WTC11 (cell line): ENCODE measurements at places on chromosomes 4 and X.

GRCh38 chrX:115462406-115462805 lies 98.6 kb upstream of the PLS3 start:
- H3K4me3 ChIP-seq = no peak overlapping the region
- no peak for DNase-seq
- no peaks in the 10 kb centered on the region for H3K36me3 ChIP-seq
- H3K27ac ChIP-seq = no peak overlapping the region
- H3K27me3 ChIP-seq = no peaks in the 10 kb centered on the region
- H3K4me1 ChIP-seq = 0 out of 2 replicates have a peak, but pooled peaks cover 7% of the 10 kb centered on the region

DNA sequence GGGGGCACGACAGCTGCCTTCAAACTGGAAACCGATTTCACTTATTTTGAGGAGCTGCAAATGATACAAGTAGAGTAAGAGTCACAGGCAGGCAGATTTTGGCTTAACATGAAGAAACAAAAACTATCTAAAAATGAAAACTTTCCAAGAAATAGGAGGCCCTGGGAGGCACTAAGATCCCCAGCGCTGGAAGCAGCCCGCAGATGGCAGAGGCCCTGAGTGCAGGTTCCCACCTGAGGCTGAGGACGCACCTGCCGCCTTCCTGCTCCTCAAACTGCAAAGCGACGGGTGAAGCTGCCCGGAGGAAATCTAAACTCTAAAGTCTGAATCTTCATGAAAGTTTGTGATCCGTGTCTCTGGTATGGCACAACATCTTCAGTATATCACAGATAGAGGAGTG lies 138.7 kb downstream of the AFAP1 start:
- no peak for DNase-seq
- H3K4me3 ChIP-seq = no peak overlapping the region
- no peaks in the 10 kb centered on the region for H3K27me3 ChIP-seq
- peaks cover 20% of the 10 kb centered on the region for H3K4me1 ChIP-seq

- peaks cover 12% of the 10 kb centered on the region for H3K4me1 ChIP-seq
- DNase-seq = no peak
- no peak overlapping the region for H3K4me3 ChIP-seq
- no peaks in the 10 kb centered on the region for H3K27me3 ChIP-seq
- H3K36me3 ChIP-seq = no peaks in the 10 kb centered on the region
- H3K27ac ChIP-seq = peak overlapping the region; percentile 86
Observed at GRCh38 chr4:140219567-140219966, 65.6 kb upstream of the MAML3 start.

GRCh38 chr4:7154351-7154981 lies 37.9 kb upstream of the SORCS2 start:
- H3K27ac ChIP-seq = no peak overlapping the region
- no peaks in the 10 kb centered on the region for H3K36me3 ChIP-seq
- no peak for DNase-seq

GRCh38 chrX:42466332-42467046 lies 311.5 kb downstream of the PPP1R2C start:
- DNase-seq = no peak
- no peaks in the 10 kb centered on the region for H3K36me3 ChIP-seq
- H3K4me3 ChIP-seq = no peak overlapping the region
- peaks cover 23% of the 10 kb centered on the region for H3K4me1 ChIP-seq

GRCh38 chr4:113878668-113879067 lies 100.8 kb downstream of the ARSJ start:
- H3K36me3 ChIP-seq = no peaks in the 10 kb centered on the region
- DNase-seq = peak; percentile 71
- H3K4me1 ChIP-seq = peaks cover 37% of the 10 kb centered on the region
- H3K4me3 ChIP-seq = no peak overlapping the region
- H3K27me3 ChIP-seq = no peaks in the 10 kb centered on the region

DNA sequence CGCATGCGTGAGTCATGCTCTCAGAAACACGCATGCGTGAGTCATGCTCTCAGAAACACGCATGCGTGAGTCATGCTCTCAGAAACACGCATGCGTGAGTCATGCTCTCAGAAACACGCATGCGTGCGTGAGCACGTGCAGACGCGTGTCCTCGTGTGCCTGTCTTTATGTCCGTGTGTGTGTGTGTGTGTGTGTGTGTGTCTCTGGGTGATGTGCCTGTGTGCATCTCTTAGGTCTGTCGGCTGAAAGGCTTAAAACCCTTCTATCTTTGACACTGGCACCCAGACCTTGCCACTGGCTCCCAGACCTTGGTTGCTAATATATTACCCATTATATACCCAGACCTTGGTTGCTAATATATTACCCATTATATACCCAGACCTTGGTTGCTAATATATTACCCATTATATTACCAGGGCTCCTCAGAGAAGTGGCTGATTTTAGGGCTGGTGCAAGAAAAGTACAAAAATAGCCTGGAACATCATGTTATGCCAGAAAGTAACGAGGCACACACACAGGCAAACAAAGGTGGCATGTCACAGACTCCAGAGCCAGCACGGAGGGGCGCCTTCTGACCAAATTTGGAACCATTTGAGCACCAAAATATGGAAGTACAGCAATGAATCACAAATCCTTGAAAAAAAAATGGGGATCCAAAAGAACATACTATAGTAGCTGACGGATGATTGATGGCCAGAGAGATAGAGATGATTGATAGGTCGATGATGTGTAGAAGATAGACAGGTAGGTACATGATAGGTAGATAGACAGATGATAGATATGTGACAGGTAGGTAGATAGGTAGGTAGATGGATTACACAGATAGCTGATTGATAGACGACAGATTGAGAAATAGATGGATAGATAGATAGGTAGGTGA lies 19.2 kb upstream of the ADRA2C start:
- H3K4me1 ChIP-seq = peaks cover 36% of the 10 kb centered on the region
- DNase-seq = no peak
- peaks cover 13% of the 10 kb centered on the region for H3K27me3 ChIP-seq

GRCh38 chr4:6643141-6643847 lies 2.8 kb downstream of the MRFAP1 start:
- peaks cover 26% of the 10 kb centered on the region for H3K36me3 ChIP-seq
- DNase-seq = no peak
- H3K4me3 ChIP-seq = peak overlapping the region; percentile 100; the same call in 1 of the 2 replicates
- peaks cover 3% of the 10 kb centered on the region for H3K27me3 ChIP-seq

- no peak overlapping the region for H3K27ac ChIP-seq
- H3K27me3 ChIP-seq = no peaks in the 10 kb centered on the region
- H3K4me1 ChIP-seq = peaks cover 26% of the 10 kb centered on the region
- H3K36me3 ChIP-seq = no peaks in the 10 kb centered on the region
Observed at GRCh38 chrX:13808293-13808692, 8.6 kb downstream of the GPM6B start.

- no peaks in the 10 kb centered on the region for H3K27me3 ChIP-seq
- no peak overlapping the region for H3K27ac ChIP-seq
- peaks cover 2% of the 10 kb centered on the region; the same call in 1 of the 2 replicates for H3K36me3 ChIP-seq
- peaks cover 41% of the 10 kb centered on the region for H3K4me1 ChIP-seq
- no peak for DNase-seq
- no peak overlapping the region for H3K4me3 ChIP-seq
Observed at GRCh38 chr4:71595576-71596108, 188.2 kb downstream of the GC start.

DNA sequence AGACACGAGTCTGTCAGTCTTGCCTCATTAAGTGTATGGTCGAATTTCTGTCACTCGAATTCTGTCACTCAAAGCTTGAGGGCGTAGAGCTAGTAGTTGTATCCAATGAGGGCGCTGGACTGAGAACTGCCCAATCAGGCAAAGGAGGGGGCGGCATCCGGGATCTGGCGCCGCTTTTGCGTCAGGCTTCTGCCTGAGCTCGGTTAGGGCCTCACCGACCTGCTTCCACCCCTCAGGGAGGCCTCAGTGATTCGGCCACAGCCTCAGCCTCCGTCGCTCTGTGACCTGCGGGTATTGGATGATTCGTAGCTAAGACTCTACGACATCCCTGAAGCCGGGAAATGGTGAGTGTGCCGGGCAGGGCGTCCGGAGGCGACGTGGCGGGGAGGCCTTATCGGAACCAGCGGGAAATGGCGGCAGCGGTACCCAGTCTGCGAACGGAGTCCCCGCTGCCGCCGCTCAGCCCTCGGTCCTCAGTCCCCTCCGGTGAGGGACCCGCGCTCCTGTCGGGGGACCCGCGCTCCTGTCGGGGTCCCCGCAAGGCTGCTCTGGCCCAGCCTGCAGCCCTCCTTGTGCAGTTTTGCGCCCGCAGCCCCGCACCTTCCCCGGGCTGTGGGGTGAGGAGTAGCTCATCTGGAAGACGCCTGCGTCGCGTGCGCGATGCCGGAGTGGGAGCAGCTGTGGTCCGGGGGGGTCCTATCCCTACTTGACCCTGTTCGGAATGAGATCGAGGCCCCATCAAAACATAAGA lies 88.3 kb downstream of the ZNF718 start:
- peak overlapping the region; percentile 72 for H3K27ac ChIP-seq
- peaks cover 26% of the 10 kb centered on the region for H3K36me3 ChIP-seq
- H3K4me1 ChIP-seq = peaks cover 55% of the 10 kb centered on the region
- H3K27me3 ChIP-seq = no peaks in the 10 kb centered on the region; the same call in 1 of the 2 replicates
- peak; percentile 89 for DNase-seq
- peak overlapping the region; percentile 89 for H3K4me3 ChIP-seq

GRCh38 chr4:70925899-70926635 lies 23.9 kb downstream of the MOB1B start:
- peaks cover 64% of the 10 kb centered on the region for H3K4me1 ChIP-seq
- no peak overlapping the region for H3K4me3 ChIP-seq
- H3K36me3 ChIP-seq = peaks cover 8% of the 10 kb centered on the region
- DNase-seq = no peak

- DNase-seq = no peak
- H3K27ac ChIP-seq = peak overlapping the region; percentile 79
- H3K4me3 ChIP-seq = no peak overlapping the region
- H3K36me3 ChIP-seq = peaks cover 12% of the 10 kb centered on the region
- H3K4me1 ChIP-seq = peaks cover 50% of the 10 kb centered on the region
Observed at GRCh38 chrX:122245175-122245574, 938.9 kb upstream of the GRIA3 start.

DNA sequence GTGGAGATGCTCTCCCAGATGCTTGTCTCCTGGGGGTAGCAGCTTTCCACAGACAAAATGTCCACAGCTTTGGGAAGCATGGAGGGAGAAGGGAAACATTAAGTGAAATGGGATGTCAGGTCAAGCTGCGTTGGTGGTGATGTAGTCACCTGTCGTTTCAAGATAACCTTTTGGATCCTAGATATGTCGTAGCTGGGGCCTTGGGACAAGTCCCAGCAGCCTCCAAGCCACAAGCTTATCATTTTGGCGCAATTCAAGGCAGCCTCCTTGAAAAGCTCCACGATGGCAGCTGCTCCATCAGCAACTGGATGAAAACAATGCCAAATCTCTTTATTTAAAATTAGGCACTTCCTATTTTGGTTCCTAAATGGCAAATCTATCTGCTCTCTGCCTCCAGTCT lies 52.0 kb downstream of the RTL9 start:
- peaks cover 4% of the 10 kb centered on the region for H3K27me3 ChIP-seq
- H3K4me1 ChIP-seq = peaks cover 7% of the 10 kb centered on the region
- DNase-seq = no peak
- H3K36me3 ChIP-seq = no peaks in the 10 kb centered on the region
